Effector memory CD8-positive, alpha-beta T cell (primary cell): ENCODE measurements at places on chromosomes 2 and 18.

DNA sequence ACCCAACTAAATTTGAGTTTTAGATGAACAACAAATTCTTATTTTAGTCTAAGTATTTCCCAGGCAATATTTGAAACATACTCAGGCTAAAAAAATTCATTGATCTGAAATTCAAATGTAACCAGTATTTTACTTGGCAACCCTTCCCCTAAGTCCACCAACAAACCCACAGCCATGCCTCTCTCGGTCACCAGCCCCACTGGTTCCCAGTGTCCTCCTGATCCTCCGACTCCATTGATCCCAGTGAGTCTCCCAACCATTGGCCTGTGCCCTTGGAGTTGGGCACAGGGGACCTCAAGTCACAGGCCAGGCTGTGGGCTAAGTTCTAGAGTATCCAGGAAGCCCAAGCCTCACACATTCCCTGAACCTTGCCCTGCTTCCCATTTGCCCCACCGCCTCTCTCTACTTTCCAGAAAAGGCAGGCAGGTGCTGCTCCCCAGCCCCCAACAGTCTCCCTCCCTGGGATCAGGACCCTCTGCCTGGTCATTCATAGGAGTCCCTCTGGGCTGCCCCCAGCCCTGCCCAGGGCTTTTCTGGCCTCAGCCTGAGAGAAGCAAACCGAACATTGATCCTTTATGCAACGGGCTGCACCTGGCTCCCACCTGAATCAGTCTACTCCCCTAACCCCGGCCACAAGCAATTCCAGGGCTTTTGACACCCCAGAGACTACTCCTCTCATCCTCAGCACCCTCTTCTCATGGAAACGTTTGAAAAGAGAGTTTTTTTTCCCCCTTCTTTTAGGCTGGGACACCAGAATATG is 81.3 kb downstream of the HS1BP3 start:
- no peak overlapping the region for H3K27ac ChIP-seq
- no peak overlapping the region for H3K4me3 ChIP-seq
- peaks cover 7% of the 10 kb centered on the region for H3K36me3 ChIP-seq

- H3K27ac ChIP-seq: peak overlapping the region; percentile 59
- DNase-seq: no peak
- H3K4me3 ChIP-seq: no peak overlapping the region
- H3K36me3 ChIP-seq: peaks cover 3% of the 10 kb centered on the region
These were observed 47.6 kb downstream of the GPD2 start for GRCh38 chr2:156483741-156484173.

DNA sequence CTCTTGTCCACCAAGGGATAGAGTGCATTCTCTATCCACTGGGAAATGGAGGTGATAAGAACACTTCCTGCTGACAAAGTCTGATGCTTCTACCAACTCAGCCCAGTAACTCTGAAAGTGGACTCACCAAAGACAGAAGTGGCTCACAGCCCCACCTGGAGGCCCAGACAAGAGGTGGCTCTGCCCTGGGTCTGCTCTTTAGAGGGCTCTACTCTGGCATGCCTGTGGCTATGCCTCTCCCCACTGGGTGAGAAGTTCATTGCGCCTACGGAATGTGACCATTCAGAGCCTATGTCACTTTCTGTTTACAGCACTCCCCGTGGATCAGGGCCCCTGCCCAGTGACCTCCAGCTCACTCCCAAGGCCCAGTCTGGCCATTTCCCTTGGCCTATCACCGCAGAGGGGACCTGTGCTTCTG is 13.5 kb upstream of the XDH start:
- DNase-seq: no peak
- H3K27ac ChIP-seq: no peak overlapping the region
- H3K27me3 ChIP-seq: peaks cover 24% of the 10 kb centered on the region
- no peak overlapping the region for H3K4me3 ChIP-seq
- H3K36me3 ChIP-seq: no peaks in the 10 kb centered on the region

- no peaks in the 10 kb centered on the region for H3K27me3 ChIP-seq
- no peak overlapping the region for H3K27ac ChIP-seq
- no peak overlapping the region for H3K4me3 ChIP-seq
- H3K36me3 ChIP-seq: no peaks in the 10 kb centered on the region
These were observed 1055.5 kb upstream of the KLHL29 start for GRCh38 chr2:22329211-22330154.
